ENCODE measurements at places on chromosomes 1 and 21.

GRCh38 chr1:24142546-24143534, at the start of gene IL22RA1:
Gene IL22RA1, minus strand, starts transcription at chr1:24143140. Its CDS starts 58 bp downstream, at chr1:24143082.
- DNase-seq, result no peak

DNA sequence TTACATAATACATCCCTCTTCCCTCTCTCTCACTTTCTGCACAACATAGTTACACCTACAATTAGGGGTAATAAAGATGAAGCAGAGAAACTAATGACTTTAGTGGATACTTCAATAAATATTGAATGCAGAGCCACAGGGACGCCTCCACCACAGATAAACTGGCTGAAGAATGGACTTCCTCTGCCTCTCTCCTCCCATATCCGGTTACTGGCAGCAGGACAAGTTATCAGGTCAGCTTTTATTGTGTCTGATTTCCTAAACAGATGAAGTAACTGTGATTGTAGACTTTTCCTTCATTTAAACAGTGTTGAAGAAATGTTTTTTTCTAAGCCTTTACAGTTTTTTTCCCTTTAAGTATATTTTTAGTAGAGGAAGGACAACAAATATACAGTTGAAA, 281.6 kb downstream of the TPR start:
- DNase-seq, result no peak

DNA sequence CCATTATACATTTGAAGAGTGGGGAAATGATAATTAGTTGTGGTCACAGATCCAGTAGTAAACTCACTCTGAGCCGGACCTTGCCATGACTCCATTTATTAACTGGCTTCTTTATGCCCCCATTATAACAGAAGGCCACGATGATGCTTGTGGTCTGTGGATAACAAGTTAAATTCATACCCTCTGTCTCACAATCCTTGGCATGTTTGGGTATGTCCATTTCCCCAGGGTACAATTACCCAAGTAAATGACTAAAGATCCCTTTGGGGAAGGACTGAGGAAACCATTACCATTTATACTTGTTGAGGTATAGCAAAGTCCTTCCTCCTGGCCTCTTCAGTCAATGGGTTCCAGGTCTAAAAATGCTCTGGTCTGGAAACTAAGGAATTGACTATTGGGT, 7.3 kb upstream of the USP1 start:
- no peak for DNase-seq

- no peak for DNase-seq
Measured at GRCh38 chr1:26259578-26259977, 20.3 kb upstream of the SH3BGRL3 start.

GRCh38 chr1:30172299-30172694, 551.1 kb downstream of the MATN1 start:
- no peak for DNase-seq

- DNase-seq, result no peak
Measured at GRCh38 chr1:37739222-37739621, 25.7 kb downstream of the EPHA10 start.

GRCh38 chr1:212470059-212470458, 37.3 kb downstream of the NENF start:
- no peak for DNase-seq

GRCh38 chr1:58844176-58844575, 60.3 kb upstream of the JUN start:
- no peak for DNase-seq

All from DND-41 (cell line).